ENCODE measurements at places on chromosomes 5 and 9. TPM values are rescaled to one million over a fixed set of nuclear protein-coding genes. Genes with fewer than 3 reads are reported as not detected.

Gene QRFP
- total RNA-seq = not detected

DNA sequence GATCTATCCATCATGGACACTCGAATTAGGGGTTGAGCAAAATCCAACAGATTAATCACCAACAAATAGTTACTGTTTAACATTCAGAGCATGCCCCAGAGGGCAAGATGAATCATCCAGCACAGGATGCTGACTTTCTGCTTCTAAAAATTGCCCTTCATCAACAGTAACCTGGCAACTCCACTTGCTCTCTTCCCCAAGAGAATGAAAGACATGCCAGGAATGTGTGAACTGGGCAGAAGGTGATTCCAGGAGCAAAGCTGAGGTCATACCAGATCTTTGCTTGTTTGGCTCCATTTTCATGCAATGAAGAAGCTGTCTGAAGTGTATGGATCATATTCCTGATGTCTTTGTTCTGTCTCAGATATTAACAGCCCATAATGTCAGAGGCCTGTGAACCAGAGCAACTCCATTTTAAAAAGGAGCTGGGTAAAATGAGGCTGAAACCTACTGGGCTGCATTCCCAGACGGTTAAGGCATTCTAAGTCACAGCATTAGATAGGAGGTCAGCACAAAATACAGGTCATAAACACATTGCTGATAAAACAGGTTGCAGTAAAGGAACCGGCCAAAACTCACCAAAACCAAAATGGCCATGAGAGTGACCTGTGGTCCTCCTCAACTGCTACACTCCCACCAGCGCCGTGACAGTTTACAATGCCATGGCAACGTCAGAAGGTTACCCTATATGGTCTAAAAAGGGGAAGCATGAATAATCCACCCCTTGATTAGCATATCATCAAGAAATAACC, 2.5 kb upstream of the ZNF367 start:
- no peak for DNase-seq
- no peaks in the 10 kb centered on the region for H3K27me3 ChIP-seq
- no peaks in the 10 kb centered on the region for H3K36me3 ChIP-seq
- peaks cover 31% of the 10 kb centered on the region for H3K4me1 ChIP-seq
- no peak overlapping the region for H3K4me3 ChIP-seq
- peak overlapping the region; percentile 99 for H3K27ac ChIP-seq

Gene RRAGA
- 74.2 TPM for total RNA-seq

Gene SLIT3
- total RNA-seq = 48.6 TPM

DNA sequence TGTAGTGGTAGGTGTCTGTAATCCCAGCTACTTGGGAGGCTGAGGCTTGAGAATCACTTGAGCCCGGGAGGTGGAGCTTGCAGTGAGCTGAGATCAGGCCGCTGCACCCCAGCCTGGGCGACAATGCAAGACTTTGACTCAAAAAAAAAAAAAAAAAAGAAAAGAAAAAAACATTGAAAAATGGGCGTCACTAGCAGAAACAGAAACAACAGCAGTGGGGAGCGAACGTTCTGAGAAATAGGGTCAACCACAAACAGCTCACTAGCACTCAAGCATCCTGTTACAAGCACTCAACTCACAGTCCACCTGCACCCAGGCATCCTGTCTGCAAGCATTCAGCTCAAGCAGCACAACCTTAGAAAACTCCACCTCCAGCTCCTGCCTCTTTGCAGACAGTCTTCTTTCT, 17.2 kb downstream of the TRIM14 start:
- peak; percentile 75 for DNase-seq
- no peaks in the 10 kb centered on the region for H3K27me3 ChIP-seq
- H3K27ac ChIP-seq = peak overlapping the region; percentile 5
- H3K36me3 ChIP-seq = peaks cover 26% of the 10 kb centered on the region
- H3K4me1 ChIP-seq = peaks cover 46% of the 10 kb centered on the region

- peak overlapping the region; percentile 71 for H3K27ac ChIP-seq
- peak overlapping the region; percentile 33 for H3K4me3 ChIP-seq
- H3K27me3 ChIP-seq = no peaks in the 10 kb centered on the region
- no peaks in the 10 kb centered on the region for H3K36me3 ChIP-seq
- H3K4me1 ChIP-seq = peaks cover 18% of the 10 kb centered on the region
Observed at GRCh38 chr5:100890461-100891008, 12.5 kb downstream of the ST8SIA4 start.

GRCh38 chr9:86141843-86142242, 42.5 kb upstream of the GOLM1 start:
- H3K27me3 ChIP-seq = no peaks in the 10 kb centered on the region
- DNase-seq = no peak
- no peak overlapping the region for H3K4me3 ChIP-seq
- no peaks in the 10 kb centered on the region for H3K4me1 ChIP-seq
- H3K36me3 ChIP-seq = no peaks in the 10 kb centered on the region

Gene IL9
- total RNA-seq = not detected

DNA sequence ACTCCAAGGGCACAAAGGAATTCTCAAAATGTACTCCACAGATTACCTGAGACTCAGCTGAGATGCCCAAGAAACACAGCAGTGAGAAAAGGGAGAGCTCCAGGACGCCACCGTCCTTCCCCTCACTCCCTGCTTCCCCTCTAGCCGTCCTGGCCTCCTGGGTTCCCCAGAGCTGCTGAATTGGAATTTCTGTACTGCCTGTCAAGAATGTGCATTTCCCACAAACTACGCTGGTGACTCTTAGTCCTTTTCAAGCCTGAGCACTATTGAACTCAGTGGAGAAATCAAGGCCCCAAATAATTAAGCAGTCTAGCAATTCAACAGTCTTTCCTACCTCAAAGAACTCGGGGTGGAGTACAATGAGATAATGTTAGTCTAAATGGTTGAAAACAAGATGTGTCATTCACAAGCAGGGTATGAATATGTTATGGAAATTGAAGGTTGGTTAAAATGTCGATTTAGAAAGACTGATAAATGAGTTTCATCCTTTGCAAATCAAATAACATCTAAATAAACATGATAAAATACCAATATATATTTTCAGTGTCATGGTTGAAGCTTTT, 153.2 kb downstream of the MED27 start:
- no peaks in the 10 kb centered on the region for H3K27me3 ChIP-seq
- no peak for DNase-seq
- H3K27ac ChIP-seq = no peak overlapping the region

Gene MAT2B
- 71.7 TPM for total RNA-seq
